ENCODE measurements at places on chromosomes 12 and 14. TPM values are rescaled to one million over a fixed set of nuclear protein-coding genes. Genes with fewer than 3 reads are reported as not detected.

GRCh38 chr12:68623984-68624383 lies 13.3 kb downstream of the RAP1B start:
- H3K4me3 ChIP-seq = no peak overlapping the region
- H3K27me3 ChIP-seq = no peaks in the 10 kb centered on the region
- H3K36me3 ChIP-seq = peaks cover 28% of the 10 kb centered on the region
- peak; percentile 82 for DNase-seq
- peak overlapping the region; percentile 55 for H3K27ac ChIP-seq

- no peak overlapping the region for H3K27ac ChIP-seq
- no peak for DNase-seq
- no peaks in the 10 kb centered on the region for H3K36me3 ChIP-seq
- H3K4me3 ChIP-seq = no peak overlapping the region
- H3K4me1 ChIP-seq = no peaks in the 10 kb centered on the region
These were observed 152.8 kb upstream of the GSC start for GRCh38 chr14:94922595-94923239.

- H3K4me1 ChIP-seq = no peaks in the 10 kb centered on the region
- no peaks in the 10 kb centered on the region for H3K27me3 ChIP-seq
- no peak for DNase-seq
These were observed 43.9 kb upstream of the PLEKHG6 start for GRCh38 chr12:6266541-6266966.

DNA sequence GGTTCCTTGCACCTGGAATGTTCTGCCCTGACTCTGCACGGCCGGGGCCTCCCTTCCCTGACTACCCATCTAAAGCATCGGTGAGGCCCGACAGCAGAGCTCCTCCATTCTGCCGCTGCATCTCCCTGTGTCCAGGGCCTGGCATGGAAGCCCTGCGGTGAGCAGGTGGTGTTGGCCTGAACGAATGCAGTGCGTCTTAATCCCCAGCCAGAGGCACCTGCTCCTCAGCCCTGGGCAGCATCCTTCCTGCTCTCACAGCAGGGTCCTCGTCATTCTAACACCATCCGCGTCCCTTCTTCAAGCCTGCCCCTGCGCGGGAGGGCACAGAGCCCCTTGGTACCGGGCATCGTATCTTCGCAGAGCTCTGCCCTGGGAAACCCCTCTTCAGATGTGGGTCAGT lies 15.4 kb downstream of the BEGAIN start:
- no peak overlapping the region for H3K4me3 ChIP-seq
- H3K36me3 ChIP-seq = no peaks in the 10 kb centered on the region
- H3K27ac ChIP-seq = no peak overlapping the region
- H3K27me3 ChIP-seq = peaks cover 30% of the 10 kb centered on the region

GRCh38 chr12:82593143-82593542 lies 93.6 kb upstream of the TMTC2 start:
- H3K4me1 ChIP-seq = no peaks in the 10 kb centered on the region
- no peak for DNase-seq
- H3K4me3 ChIP-seq = no peak overlapping the region
- no peaks in the 10 kb centered on the region for H3K36me3 ChIP-seq
- H3K27me3 ChIP-seq = no peaks in the 10 kb centered on the region

DNA sequence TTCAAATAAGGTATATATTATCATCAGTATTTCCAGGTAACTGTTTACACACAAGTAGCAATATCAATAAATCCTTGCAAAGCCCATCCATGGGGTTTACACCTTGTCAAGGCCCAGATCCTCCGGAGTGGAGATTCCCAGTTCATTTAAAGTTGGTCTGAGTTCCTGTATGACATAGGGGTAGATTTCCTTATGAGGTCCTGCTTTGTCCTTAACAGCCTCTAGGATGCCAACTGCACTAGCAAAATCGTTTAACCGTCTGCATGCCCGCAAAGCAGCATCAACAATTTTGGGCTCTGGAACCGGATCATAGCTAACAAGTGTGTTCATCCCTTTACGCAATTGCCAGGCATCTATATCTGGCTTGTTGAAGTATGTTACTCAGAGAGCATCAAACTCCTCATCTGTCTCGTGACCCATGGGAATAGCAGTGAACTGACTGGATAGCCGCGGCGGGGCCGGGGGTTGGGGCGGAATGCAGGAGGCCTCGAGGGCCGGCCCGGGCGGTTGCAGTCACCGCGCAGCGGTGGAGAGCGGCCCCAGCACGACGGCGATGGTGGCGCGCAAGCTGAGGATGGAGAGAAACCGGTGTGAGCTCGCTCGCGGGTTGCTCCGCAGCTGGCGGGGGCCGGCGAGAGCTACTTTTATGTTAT lies 30.6 kb upstream of the FBXO34 start:
- no peaks in the 10 kb centered on the region for H3K4me1 ChIP-seq
- H3K27me3 ChIP-seq = peaks cover 25% of the 10 kb centered on the region
- H3K4me3 ChIP-seq = no peak overlapping the region

- DNase-seq = no peak
- H3K4me1 ChIP-seq = peaks cover 20% of the 10 kb centered on the region
- no peaks in the 10 kb centered on the region for H3K36me3 ChIP-seq
These were observed 91.3 kb upstream of the DNM1L start for GRCh38 chr12:32587581-32588495.

GPR84 gene
- total RNA-seq = not detected

CLEC6A gene
- total RNA-seq = not detected

PROX2 gene
- total RNA-seq = not detected

TTC9 gene
- not detected for total RNA-seq
